H1 (cell line): ENCODE measurements at places on chromosomes 4 and X.
A peak's percentile ranks its signal among the peaks of the same experiment; 100 is the strongest.

GRCh38 chrX:39070009-39070408 lies 268.8 kb downstream of the MID1IP1 start:
- peak; percentile 43 for DNase-seq

DNA sequence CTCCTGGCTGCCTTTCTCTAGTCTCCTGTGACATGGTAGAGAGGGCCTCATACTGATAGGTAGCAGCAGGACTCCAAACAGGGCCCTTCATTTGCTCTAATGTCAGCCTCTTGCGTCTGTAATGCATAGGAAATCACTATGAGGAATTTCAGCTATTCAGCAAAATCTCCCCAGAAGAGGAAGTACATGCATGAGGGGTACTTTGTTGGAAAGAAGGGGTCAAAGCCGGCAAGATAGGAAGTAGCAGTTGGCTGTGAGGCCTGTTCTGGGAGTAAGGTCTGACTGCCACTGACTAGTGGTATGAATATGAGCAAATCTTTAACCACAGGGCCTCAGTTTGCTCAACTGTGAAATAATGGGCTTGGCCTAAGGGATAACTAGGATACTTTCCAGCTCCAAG lies 283.2 kb downstream of the ARHGAP10 start:
- DNase-seq = no peak

DNA sequence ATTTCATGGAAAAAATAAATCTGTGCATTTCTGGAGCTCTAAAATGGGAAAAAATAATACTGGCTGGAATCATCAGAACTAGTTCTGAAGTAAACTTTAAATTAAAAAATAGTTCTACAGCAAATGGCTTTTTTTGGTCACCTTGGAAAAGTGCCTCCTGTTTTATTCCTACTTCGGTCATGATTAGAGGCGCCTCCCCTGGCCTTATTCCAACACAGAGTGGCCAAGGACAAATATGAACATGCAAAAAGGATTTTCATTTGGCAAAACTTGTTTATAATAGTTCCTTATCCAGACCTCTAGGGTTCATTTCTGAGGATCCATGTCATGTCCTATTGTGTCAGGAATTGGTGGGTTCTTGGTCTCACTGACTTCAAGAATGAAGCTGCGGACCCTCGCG lies 11.1 kb upstream of the KLF8 start:
- no peak for DNase-seq

- no peak for DNase-seq
Measured at GRCh38 chr4:164701665-164702064, 52.3 kb upstream of the SMIM31 start.

GRCh38 chr4:31620476-31620875 lies 900.3 kb downstream of the PCDH7 start:
- no peak for DNase-seq
